T1000 (cell line): ENCODE measurements at places on chromosomes 3 and 15.

DNA sequence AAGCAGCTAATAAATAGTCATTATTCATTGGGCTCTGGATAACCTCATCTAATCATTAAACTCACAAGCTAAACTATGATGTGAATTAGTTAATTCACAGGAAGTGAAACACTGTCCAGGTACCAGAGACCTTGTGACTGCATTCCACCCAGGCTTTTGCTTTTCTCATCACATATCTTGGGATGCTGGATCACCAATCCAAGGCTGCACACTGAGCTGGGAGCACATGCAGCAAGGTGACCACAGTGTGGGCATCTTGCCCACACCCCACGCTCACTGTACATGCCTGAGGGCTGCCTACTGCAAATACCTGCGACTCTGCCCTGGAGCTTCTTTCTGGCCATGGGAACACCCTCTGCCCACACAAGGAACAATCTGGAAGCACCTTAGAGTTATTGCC is 40.6 kb upstream of the TNFAIP8L3 start:
- no peak for DNase-seq

DNA sequence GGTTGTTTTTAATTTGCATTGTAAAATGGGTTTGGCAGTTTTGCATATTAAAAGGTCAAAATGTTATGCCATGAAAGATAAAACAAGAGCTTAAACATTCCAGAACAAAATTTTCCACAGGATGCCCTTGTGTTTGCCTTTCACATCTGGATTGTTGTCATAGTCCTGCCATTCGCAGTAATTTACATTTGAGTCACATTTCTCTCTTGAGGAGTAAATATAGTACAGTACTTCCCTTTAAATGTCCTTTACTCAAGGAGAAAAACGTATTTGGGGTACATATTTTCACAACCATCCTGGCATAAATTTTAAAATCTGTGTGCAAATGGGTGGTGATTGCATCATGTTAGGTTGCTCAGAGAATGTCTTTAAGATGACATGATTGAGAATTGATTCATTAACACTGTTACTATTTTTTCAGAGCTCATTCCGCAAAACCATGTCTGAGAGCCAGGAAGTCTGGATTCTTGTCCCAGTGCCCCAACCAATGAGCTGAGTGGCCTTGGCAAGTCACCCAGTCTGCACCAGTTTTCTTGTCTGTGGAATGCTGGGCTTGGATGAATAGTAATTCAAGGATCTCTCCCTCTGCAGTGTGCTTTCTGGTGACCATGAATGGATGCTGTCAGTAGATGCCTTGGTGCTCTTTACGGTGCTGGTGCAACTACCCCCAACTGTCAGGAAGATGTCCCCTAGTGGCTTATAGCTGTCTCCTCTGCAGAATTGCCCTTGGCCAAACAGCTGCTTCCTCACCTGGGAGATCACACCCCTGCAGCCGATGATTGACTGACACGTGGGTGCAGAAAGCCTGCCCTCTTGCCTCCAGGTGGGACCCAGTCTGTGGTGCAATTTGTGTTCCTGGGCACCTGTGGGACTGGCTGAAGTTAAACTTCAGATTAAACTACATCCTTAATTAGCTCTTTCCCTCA is 43.0 kb downstream of the ABHD5 start:
- DNase-seq = no peak

GRCh38 chr15:90221246-90221900 is 12.4 kb downstream of the CIB1 start:
- peak; percentile 43 for DNase-seq

DNA sequence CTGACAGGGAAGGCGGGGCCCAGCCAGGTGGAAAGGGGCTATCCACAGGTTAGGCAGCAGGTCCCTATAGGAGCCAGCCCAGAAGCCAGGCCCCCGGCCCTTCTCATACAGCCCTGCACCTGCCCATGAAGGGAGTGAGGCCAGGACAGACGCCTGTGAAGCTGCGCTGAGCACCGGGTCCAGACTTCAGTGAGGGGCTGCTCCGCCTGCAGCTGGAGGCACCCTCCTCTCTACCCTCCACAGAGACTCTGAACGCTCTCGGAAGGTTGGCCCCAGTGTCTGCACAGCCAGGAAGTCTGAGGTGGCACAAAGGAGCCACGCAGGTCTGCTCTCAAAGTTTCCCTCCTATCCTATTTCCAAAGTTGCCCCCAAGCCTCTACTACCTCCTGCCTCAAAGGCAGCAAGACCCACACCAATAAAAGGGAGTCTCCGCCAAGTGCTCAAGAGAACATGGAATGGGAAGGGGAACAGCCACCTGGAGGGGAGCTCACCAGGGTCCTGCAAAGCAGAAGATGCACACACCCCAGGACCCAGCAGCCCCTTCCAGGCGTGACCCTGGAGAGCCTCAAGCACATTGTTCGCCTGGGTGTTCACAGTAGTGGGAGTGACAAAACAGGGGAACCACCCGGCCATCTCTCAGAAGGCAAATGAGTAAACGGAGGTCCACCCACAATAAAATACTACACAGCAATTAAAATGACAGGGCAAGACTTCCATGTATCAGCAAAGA is 19.5 kb downstream of the XXYLT1 start:
- DNase-seq = no peak

DNA sequence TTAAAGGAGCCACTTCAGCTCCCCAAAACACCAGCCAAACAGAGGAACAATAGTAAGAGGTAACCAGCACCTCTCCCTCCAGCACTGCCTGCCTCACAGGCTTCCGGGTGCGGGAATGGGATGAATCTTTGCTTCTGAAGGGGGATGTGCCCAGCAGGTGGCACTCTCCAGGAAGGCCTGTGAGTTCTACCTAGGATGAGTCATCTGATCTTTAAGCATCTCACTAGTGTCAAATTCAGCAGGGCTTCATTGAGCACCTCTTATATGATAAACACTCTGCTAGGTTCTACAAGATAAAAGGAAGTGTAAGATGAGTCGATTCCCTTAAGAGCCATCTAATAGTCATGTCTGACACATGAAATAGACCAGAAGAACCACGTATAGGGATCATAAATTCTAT is 237.4 kb upstream of the UMPS start:
- DNase-seq = no peak

GRCh38 chr3:48594417-48595049 is 596 bp downstream of the COL7A1 start:
- DNase-seq = no peak

GRCh38 chr3:149356044-149356592 is 21.3 kb downstream of the TM4SF1 start:
- no peak for DNase-seq

DNA sequence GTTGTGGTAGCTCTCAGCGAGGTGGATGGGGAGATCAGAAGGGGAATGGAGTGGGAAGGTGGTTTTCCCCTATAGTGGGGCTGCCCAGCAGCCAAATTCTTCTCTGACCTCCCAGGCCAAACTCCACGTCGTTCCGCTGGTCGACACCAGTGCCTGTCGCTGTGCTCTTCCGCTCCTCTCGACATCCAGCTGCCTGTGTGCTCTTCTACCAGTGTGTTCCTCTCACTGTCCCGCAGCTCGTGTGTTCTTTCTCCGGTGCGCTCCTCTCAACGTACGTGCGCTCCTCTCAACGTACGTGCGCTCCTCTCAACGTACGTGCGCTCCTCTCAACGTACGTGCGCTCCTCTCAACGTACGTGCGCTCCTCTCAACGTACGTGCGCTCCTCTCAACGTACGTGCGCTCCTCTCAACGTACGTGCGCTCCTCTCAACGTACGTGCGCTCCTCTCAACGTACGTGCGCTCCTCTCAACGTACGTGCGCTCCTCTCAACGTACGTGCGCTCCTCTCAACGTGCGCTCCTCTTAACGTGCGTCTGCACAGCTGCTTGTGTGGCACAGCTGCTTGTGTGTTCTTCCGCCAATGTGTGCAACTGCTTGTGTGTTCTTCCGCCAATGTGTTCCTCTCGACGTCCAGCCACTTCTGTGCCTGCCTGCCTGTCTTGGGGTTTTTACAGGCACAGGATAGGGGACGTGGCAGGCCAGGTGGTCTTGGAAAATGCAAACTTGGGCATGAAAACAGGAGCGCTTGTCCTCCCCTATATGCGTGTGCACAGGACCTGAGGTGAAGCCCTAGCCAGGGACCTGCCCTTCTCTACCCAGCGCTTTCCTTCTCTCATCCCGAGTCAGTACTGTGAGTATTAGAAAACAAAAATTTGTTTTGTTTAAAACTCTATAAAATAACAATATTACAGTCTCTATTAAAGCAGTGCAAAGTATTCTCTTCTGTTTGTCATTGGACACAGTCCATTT is 991.1 kb downstream of the GBE1 start:
- DNase-seq = no peak

DNA sequence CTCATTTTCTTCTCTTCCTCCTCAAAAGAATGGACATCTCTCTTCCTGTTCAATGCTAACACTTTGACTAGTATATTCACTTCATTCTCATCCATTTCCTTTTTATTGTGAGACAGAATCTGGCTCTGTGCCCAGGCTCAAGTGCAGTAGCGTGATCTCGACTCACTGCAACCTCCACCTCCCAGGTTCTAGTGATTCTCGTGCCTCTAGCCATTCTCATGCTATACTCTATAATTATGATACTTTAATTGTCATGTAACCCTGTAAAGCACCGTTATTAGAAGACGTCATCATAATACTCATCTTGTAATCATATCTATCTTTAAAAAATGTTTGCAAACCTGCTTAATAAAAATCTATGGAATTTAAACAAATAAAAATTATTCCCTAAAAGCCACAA is 107.0 kb downstream of the SHOX2 start:
- DNase-seq = no peak

- DNase-seq = no peak
Measured at GRCh38 chr3:67981077-67981476, 326.7 kb upstream of the SUCLG2 start.

- peak; percentile 49 for DNase-seq
Measured at GRCh38 chr15:92069308-92070250, 216.1 kb downstream of the SLCO3A1 start.

GRCh38 chr3:72017311-72017710 is 232.4 kb upstream of the PROK2 start:
- DNase-seq = no peak

- no peak for DNase-seq
Measured at GRCh38 chr15:92677999-92678398, 22.4 kb upstream of the FAM174B start.

GRCh38 chr15:86865920-86866319 is 786.2 kb downstream of the AGBL1 start:
- DNase-seq = no peak

GRCh38 chr3:157544501-157545130 is 41.4 kb upstream of the VEPH1 start:
- DNase-seq = no peak

- DNase-seq = peak; percentile 3
Measured at GRCh38 chr3:70064194-70064779, 64.8 kb downstream of the SAMMSON start.

DNA sequence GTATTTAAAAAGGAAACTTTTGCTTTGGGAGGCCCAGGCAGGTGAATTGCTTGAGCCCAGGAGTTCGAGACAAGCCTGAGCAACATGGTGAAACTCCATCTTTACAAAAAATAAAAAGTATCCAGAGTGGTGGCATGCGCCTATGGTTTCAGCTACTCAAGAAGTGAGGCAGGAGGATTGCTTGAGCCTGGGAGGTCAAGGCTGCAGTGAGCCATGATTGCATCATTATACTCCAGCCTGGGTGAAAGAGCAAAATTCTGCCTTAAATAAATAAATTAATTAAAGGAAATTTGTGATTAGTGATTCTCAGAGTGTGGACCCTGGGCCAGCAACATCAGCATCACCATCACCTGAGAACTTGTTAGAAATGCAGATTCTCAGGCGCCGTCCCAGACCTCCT is 9.9 kb upstream of the COMMD4 start:
- no peak for DNase-seq

GRCh38 chr3:89116476-89116875 is 9.1 kb downstream of the EPHA3 start:
- DNase-seq = no peak

DNA sequence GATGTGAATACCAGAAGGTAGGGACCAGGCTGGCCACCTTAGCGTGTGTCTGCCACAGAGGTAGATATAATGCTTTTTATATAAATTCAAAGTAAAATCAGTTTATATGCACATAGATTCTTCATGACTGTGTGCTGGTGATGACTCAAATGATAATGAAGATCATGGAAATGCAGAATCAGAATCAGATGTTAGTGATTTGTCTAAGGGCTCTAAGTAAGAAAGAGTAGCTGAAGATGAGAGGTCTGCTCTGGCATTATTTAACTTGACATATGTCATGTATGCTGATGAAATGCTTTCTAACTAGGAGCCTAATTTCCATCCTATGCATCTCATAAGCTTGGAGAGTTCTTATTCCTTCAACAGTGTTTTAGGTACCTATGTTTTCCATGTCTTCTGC is 50.3 kb upstream of the DPH6 start:
- no peak for DNase-seq

DNA sequence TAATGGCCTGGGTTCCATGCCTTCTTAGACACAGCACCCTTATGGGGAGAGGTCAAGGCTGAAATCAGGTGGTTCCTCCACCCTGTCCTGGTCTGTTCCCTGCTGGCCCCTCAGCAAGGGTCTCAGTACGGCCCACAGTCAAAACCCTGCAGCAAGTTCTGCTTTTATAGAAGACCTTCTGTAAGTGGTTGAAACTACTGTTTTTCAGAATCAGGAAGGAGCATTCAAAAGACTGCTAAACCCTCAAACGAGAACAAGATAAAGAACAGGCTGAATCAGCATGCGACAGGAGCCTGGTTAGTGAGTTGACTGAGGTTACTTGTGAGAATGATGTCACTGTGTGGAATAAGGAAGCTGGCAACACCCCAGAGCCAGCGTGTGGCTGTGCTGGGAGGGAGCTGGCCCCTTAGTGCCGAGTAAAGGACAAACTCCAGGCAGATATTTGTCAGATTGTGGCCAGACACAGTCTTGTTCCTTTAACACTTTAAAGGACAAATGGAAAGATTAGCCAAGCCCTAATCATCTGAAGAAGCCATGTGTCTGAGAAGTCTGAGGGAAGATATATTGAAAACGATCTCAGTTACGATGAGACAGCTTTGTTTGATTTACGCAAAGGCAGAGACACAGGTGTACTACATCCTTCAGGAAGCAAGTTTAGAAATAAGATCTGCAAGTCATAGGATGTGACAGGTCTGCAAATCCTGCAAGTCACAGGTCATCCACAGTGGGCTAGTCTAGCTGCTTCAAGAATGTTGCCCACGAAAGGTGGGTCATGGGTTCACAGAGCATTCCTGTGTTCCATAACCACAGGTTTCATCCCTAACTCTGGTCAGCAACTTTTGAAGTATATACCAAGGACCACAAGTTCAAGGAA is 54.0 kb downstream of the B3GNT5 start:
- no peak for DNase-seq

GRCh38 chr3:70556056-70556455 is 243.6 kb upstream of the MDFIC2 start:
- no peak for DNase-seq

DNA sequence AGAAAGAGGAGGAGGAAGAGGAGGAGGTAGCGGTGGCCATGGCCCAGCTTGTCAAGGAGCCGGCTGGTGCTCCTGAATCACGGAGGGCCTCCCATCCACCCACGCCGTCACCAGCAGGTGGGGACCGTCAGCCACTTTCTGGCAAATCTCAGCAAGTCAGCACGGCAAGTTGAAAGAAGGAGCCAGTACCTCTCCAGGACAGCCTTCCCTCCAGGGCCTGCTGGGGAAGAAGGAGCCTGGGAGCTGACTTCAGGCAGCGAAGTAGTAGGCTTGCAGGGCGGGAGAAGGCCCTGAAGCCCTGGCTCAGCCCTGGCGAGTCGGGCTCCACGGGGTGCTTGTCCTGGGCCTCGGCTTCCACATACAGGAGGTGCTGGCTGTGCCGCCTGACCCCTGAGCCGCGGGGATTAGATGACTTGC is 99.2 kb upstream of the TRPM1 start:
- no peak for DNase-seq
